Hypothalamus (tissue), 51 donors: ENCODE measurements at places on chromosomes 2 and 18.

DNA sequence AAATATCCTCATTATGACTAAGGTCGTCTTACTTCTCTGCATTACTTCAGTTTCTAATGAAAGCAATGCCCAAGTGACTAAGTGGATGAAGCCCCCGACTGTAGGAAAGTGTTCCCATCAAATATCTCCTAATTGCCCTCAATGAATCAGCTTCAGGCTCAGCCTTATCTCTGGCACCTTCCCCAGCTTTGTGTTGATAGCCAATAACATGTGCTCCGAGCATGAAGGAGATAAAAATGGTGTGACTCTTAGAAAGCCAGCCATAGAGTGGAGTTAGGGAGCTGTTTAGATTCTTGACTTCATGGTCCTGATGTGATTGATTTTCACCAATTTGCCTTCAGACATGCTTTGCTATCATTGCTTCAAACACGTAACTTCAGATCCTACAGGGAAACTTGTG lies 339.2 kb upstream of the NRP2 start:
- DNase-seq: no peak

DNA sequence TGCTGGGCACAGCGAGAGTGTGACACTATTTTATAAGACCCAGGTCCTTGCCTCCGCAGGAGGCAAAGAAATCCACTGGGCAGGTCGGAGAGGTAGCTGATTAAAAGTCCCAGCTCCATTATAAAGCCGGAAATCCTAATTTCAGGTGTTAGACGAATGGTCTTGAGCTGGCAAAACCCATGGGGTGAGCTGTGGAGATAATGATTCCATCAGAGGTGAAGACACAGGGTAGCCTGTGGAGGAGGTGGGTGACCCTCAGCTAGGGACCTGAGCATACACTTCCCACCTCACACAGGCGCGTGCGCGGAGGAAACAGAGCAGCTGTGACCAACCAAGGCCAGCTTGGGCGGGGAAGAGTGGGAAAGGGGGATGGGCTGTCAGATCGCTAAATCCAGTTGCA lies 201.7 kb upstream of the CXCR4 start:
- DNase-seq: no peak

DNA sequence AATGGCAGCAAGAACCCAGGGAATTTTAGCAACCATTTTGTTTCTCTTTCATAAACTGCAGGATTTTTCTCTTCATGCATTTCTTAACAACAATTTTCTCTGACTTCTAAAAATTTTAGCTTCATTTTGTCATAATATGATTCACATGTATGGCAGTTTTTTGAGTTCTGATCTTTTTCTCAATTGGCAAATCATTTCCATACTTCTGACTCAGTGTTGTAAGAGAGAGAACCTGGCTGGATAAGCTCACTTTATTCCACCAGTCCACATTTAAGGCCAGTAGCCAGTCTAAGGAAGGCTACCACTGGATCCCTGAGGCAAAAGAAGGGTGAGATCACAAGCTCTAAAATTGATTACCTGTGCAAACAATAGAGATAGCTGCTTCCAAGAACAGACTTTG lies 42.8 kb upstream of the COL3A1 start:
- DNase-seq: no peak

GRCh38 chr18:70454704-70455322 lies 166.0 kb downstream of the SOCS6 start:
- no peak for DNase-seq

DNA sequence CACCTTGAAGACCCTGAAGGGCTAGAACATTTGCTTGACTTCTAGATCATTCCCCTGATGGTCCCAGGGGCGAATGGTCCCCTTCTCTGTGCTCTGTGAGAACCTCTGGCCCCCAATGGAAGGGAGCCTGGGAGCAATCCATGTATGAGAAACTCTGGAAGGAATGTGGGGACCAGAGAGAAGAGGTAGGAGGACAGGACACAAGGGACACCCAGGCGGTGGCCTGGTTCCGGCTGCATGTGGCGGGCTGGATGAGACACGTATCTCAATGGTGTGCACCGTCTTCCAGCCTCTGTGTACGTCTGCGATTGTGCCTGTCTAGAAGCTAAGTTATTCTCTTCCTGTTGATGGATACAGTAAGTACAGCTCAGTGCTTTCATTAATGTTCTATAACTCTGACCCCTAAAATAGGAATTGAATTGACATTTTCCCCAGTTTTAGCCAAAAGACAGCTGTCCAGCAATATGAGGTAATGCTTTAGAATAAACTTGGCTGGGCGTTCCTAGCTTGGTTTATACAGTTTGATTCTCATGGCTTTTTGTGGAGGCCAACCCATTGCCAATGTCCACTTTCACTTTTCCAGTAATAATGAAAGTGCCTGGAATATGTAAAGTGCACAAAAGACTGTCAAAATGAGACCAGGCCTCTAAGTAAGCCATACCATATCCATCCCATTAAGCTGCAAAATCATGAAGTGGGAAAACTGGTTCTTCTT lies 30.1 kb upstream of the COPS8 start:
- no peak for DNase-seq

DNA sequence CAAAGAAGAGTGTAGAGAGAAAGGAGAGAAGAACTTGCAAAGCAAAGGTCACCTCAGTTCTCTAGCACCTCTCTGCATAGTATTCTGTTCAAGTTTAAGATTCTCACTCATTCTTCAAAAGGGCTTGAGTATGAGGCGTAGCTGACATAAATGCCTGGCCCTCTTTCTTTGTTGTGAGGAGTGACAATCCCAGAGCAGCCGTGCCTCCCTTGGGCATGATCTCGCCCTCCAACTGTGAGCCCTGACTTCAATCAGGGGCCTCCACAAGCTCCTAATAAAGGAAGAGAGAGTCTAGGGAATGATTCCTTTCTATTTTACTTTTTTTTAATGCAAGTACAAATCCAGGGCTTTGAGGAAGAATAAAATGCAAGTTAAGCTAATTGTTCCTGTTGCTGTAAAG lies 402.7 kb downstream of the LRP1B start:
- no peak for DNase-seq

DNA sequence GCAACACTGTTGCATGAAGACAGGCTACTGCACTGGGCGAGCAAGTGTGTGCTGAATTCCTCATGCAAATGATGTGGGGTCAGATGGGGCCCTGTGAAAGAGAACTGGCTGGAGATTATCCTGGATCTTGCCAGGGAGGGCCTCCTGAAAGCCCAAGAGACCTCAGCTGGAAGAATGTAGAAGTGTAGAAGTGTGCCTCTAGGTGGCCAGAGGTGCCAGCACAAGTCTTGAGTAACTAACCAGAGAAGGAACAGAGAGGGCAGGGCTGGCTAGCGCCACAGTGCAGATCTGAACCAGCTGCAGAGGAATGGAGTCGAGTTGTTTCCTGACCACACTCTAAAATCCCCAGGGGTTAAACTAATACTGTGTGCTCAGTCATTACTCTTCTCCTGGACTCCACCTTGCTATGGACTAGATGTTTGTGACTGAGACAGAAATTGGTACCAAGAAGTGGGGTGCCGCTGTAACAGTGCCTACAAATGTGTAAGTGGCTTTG lies 399.3 kb downstream of the LRATD1 start:
- DNase-seq: no peak

DNA sequence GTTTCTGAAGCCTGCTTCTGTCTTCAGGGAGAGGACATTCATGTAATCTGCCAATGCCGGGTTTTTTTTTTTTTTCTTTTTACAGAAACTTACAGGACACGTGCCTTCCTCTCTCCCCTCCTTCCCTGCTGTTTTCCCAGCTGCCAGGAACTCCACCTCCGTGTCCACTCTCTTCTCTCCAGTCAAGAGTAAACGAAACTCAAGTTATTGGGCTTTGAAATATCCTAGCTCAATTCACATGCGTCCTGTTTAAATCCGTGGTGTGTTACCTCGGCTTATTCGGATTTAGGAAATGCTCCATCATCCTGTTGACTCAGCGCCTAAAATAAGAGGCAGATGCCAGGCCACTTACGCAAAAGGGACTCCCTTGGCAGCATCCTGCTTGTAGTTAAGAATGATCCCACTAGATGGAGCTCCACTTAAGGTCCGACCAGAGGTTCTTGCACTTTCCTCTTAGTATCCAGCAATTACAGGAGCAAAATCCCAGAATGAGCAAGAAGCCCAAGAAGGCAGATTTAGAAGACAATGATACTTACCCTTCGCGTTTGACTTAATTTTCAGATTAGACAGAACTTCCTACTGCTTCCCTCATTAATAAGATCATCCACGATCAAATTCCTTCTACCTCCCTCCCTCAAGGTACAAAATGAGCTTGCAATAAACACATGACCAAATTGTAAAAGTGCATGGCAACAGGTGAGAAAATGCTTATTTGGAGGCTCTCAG lies 97.2 kb upstream of the ZCCHC2 start:
- peak; percentile 18 for DNase-seq

- DNase-seq: no peak
These were observed 73.6 kb downstream of the SPRED2 start for GRCh38 chr2:65358678-65359400.

DNA sequence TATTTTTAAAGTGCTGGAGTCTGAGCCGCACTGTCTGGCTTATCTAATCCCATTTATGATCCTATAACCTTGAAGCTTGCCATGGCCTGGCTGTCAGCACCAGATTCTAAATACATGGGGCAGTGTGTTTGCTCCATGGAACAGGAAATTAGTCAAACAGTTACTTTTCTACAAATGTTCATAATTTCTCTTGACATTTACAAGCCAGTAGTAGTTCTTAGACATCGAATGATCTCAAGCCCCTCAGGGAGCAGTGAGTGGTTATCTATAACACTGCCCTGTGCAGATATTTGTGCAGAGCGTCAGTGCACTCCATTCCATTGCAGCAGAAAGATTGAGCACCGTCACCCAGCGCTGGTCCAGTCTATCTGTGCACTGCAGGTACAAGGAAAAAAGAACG lies 205.2 kb downstream of the AGPS start:
- DNase-seq: no peak

DNA sequence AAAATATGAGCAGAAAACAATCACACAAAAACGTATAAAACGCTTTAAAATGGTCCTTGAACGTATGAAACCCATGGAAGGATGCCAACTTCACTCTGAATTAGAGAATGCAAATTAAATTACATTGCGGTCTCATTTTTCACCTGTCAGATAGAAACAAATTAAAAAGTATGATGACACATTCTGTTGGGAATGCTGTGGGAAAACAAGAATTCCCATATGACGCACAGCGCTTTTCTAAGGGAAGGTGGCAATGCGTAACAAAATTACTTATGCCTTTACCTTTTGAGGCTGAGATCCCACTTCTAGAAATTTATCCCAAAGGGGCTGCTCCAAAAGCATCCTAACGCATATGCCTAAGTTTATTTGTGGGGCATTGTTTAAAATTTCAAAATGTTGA lies 3.8 kb upstream of the RPS7 start:
- DNase-seq: no peak

DNA sequence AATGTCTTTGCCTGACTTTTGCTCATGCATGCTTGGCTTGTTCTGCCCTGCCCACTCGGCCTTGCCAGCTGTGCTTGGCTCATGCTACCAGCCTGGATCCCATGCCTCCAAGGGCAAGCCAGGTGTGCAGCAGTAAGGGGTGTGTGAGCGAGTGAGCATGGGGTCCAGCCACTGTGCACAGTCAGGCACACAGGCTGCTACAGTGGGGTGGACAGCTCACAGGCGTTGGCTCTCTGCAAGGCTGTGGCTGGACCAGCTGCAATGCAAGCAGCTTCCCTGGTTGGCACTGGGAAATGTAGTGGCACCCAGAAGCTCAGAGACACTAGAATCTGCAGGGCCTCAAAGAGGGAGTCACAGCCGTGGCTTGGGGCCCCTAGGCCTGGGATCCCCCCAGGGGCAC lies 529.7 kb downstream of the DSC3 start:
- DNase-seq: no peak

- no peak for DNase-seq
These were observed 63.6 kb downstream of the TRABD2A start for GRCh38 chr2:84817239-84817655.

DNA sequence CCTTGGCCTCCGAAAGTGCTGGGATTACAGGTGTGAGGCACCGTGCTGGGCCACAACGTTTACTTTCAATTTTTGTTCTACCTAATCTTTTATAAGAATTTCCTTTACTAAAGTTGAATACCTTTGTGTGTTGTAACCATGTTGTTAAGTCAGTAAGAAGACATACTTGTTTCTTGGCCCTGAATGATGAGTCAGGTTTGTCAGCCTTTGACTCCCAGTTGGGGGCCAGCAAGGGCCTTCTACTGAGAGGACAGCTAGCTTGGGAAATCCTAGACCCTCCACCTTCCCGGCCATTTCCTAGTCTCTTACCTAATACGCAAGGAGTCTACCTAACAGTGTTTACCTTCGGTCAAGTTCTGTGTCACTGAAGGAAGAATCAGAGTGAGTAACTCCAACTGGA lies 22.7 kb downstream of the MTHFD2 start:
- DNase-seq: no peak

DNA sequence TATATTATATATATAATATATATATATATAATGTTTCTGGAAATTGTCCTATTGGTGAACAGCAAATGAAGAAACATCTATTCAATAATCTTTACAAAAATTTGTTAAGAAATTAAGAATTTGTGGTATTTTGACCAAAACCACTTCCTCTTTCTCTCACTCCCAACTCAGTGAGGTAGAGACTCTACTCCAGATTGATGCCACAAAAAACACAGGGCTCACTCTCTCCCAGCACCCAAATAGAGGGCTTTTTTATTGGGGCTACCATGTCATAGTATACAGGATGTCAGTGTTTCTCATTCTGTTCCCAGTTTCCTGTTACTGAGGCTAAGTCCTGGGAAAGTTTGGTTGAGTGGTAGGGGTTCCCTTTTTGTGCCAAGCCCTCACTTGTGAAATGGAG lies 1155.4 kb downstream of the BCL11A start:
- no peak for DNase-seq

GRCh38 chr2:240302933-240303595 lies 132.4 kb upstream of the GPC1 start:
- no peak for DNase-seq

DNA sequence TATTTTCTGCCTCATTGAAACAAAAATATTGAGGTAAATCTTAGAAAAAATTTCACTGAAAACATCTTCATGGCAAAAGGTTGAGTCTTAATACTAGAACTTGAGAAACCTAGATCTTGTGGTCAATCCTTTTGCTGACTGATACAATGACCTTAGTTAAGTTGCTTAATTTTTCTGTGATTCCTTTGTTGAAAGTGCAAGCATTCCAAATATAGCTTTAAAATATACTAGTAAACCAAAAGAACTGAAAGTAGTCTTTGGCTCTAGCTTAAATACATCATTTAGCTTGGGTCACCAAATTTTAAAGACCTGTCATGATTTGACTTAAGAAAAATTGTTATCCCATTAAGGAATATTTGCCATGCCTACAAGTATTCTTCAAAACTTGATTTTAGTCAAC lies 16.7 kb downstream of the BMP10 start:
- DNase-seq: no peak

- no peak for DNase-seq
These were observed 332 bp upstream of the PDCD1 start for GRCh38 chr2:241859017-241859435.

DNA sequence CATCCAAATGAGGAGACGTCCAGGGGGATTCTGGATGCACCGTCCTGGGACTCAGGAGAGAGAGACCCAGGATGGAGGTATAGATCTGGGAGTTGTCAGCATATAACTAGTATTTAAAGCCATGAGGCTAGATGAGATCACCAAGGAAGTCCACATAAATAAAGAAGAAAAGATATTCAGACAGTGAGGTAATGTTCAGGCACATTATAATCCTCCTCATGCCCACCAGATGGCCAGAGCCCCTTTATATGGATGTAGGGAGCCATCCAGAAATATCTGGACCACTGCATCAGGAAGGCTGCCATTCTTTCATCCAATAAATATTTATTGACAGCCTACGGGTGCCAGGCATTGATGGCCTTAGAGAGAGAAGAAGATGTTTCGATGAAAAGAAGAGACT lies 21.2 kb upstream of the NCKAP5 start:
- no peak for DNase-seq
